ENCODE measurements at places on chromosomes 6 and 20.

DNA sequence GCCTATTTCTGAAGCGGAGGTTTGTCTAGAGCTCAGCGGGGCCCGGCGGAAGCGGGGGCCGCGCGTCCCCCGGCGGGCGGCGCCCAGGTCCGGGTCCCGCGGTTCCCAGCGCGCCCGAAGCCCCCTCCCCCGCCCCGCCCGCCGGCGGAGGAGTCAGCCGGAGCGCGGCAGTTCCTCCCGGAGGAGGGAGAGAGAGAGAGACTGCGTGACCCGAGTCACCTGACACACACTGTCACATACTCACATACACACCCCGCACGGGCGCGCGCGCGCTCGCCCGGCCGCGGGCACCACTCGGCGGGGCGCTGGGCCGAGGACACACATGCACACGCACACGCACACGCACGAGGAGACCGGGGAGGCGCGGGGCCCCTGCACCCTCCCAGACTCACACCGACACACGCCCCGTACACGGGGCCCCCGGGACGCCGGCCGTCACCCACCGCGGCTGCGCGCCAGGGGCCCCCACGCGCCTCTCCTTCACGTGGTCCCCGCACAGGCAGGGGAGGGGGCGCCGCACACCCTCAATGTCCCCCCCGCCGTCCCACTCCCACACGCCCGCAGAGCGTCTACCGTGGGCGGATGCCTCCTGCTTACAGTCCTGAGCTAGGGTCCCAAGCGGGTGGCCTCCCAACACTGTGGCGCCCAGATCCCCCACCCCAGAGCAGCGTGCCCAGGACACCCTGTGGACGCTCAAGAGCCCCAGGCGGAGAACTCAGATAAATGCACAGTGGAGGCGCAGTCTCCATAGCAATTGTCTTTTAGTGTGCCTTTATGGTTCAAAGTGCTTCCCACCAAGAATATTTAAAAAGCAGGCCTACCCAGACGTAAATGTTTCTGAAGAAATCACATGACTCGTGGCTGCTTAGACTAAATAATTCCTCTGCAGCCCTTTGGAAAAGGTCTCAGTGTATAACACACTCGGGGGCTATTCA, at the start of gene RRAGD:
RRAGD (minus strand) TSS at position 203 of the 935 bp plus-strand sequence. CDS start 280 bp downstream, outside the sequence.
- peak; percentile 36 for DNase-seq

DNA sequence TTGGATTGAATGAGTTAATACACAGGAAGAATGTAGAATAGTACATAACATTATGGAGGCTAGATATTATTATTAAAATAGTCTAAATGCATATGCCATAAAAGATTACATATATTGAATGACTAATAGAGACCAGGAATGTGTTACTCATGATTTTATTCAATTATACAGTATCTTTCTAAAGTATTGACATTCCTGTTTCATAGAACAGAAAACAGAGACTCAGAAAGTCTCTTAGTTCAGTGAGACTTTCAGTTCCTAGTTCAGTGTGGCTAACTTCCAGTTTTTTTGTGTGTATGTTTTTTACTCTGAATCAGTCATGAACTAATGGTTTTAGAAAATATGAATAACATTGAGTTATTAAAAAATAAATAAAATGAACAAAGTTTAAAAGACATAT, 34.6 kb upstream of the TMEM244 start:
- DNase-seq = no peak

GRCh38 chr6:148999501-148999900, 252.7 kb downstream of the UST start:
- DNase-seq = no peak

GRCh38 chr6:70629929-70630328, 37.8 kb upstream of the SMAP1 start:
- no peak for DNase-seq

GRCh38 chr20:63482021-63482587, 9.6 kb upstream of the KCNQ2 start:
- no peak for DNase-seq

- DNase-seq = no peak
These were observed 792.6 kb downstream of the PHF3 start for GRCh38 chr6:64428186-64428585.

- DNase-seq = no peak
These were observed 70.5 kb upstream of the FAM184A start for GRCh38 chr6:119148825-119149525.

DNA sequence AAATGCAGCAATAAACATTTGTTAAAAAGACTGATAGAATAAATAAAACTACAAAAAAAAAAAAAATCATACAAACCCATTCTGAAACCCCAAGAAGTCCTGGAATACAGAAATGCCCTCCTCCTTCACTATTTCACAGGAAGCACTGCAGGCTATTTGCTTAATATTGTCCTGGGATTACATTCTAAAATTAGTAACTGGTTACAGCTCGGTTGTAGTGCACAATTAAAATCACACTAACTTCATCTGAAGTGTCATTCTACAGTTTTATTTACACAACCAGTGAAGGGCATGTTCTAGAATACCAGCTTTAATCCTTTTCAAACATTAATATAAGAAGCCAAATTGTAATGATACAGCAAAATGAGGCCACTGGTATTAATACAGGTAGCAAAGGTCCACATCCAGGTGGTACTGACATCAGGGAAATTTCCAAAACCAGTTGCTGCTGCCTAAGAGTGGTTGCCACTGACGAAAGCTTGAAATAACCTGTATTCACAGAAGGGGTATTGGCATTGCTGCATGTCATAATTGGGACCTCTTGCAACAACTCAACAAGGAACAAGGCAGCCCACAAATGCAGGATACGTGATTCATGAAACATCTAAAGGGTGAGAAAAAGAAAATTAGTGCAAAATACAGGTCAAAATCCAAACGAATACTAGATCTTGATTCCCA, 26.9 kb downstream of the AKIRIN2 start:
- DNase-seq = no peak

DNA sequence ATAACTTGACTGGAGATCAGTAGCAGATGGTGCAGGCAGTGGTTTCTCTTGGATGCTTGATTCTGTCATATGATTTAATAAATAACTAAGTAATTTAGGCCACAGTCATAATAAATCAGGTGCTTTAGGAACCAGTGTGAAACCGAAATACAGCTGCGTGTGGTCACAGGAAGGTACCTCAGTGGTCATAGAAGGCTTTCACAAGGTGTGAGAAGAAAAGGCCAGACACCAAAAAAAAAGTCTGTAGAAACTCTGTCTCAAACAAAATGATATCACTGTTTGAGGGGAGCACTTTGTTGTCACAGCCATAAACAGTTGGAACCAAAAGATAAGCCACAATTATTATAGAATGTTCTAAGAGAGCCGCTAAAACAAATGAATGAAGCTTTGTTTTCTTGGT, 56.5 kb downstream of the ARMC2 start:
- DNase-seq = no peak

- DNase-seq = no peak
These were observed 5.0 kb downstream of the FNDC11 start for GRCh38 chr20:63558804-63559484.

- DNase-seq = no peak
These were observed 114.3 kb upstream of the BTN3A2 start for GRCh38 chr6:26250698-26251044.

DNA sequence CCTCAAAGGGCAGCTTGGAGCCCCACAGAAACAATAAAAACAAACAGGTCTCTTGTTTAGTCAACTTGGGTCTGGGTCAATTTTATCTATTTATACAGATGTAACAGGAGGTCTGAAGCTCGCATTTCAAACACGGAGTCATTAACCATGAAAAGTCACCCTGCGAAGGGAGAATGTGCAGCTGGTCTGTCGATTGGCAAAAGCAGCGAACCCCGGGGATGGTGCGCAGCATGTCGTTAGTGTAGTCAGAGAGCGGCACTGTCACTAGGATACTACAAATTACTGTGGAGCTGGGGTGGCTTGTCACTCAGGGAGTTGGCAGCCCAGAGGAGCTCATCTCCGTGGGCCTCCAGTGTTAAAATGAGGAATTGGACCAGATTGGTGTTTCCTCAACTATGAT, 190.4 kb upstream of the ARG1 start:
- DNase-seq = no peak

DNA sequence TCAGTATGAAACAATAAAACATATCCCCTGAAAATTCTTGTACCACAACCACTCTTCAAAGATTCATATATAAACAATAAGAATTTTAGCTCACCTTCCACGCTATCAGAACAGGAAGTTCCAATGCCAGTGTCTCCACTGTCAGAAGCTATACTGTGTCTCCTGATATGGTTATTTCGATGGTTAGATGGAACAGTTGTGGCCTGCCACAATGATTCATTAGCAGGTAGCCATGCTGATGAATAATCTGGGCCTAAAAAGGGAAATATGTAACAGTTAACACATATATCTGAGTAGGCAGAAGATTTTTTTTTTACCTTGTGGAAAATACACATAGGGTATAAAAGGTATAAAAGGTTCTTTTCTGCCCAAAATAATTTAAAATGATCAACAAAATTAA, 19.0 kb downstream of the CEP85L start:
- DNase-seq = no peak

DNA sequence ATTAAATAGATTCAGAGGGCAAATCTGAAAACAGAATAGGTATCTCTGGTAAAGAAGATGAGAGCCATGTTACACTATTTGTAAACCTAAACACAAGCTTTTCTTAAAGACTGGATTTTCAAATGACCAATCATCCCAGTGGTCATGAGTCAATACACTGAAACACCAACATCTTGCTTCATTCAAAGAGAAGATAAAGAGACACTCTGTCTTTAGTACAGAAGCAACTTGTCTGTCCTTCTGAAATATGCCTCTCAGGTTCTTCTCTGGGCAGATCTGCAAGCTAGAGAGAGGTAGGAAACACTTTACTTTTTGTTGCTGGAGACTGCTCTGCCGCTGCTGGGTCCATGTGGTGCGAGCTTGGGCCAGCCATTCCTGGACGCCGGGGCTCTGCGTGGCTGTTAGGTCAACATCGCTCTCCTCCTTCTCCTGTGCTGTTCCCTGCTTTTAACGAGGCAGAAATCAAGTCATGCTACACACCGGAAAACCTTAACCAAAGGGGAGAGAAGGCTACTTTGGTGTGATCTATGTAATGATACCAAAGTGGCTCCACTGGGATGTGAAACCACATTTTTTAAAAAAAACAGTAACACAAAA, 368.2 kb downstream of the SYNE1 start:
- no peak for DNase-seq

DNA sequence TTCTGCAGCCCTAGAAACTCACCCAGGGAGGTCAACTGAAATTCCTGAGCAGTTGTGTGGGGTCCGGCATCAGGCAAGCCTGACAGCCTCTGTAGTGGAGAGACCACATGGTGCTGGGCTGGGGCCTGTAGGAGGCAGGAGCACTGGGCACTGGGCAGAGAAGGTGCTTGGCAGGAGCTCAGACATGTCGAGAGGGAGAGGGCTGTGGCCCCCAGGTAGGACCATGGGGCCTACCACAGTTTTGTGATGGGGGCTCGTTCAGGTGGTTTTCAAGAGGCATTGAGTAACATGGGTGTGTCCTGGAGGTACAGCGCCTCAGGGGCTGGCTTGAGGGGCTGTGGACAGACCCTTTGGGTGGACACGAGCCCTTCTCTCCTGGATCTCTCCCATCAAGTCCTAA, 15.9 kb downstream of the SLC22A23 start:
- DNase-seq = no peak

DNA sequence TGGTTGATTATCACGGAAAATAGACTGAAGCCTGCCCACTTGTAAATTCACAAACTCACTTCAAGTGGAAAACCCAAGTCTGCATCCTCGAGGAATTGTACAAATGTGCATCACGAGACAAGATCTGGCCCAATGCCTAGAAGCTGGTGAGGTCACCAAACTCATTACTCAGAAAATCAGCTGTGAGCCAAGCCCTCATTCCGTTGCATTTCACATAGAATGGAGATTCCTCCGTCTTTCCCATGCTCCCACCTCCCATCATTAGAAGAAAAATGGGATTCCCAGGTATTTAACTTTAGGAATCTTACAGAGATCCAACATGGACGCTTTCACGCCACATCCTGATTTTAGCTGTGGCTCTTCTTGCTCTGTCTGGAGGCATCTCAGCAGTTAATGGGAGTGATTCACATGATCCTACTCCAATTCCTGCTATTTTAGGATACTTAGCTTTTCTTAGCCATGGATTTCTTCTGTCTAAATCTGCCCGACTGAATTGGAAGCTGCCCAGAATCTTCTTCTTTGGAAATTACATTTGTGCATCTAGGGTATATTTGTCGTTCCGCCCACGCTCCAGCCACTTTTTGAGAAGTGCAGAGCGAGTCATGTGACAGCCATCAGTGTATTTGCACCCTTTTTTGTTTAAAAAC, 68.7 kb upstream of the STMND1 start:
- no peak for DNase-seq

GRCh38 chr6:36546308-36546919, 865 bp downstream of the STK38 start:
- DNase-seq = no peak

DNA sequence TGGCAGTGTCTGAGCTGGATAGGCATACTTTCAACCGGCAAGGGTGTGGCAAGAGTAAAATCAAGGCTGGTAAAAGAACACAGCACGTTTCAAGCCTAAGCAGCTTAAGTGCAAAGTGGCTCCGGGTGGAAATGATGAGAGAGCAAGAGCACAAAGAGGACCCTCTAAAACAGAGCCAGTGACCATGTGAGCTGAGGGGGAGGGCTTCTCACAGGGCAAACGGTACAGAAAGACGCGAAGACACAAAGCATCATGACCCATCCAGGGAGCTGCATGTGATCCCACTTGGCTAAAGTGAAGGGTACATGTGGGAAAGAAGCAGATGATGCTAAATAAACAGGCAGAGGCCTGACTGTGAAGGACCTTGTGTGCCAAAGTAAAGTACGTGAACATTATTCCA, 25.7 kb downstream of the FKBP5 start:
- DNase-seq = no peak

- no peak for DNase-seq
These were observed 459.4 kb upstream of the JARID2 start for GRCh38 chr6:14786455-14786854.

DNA sequence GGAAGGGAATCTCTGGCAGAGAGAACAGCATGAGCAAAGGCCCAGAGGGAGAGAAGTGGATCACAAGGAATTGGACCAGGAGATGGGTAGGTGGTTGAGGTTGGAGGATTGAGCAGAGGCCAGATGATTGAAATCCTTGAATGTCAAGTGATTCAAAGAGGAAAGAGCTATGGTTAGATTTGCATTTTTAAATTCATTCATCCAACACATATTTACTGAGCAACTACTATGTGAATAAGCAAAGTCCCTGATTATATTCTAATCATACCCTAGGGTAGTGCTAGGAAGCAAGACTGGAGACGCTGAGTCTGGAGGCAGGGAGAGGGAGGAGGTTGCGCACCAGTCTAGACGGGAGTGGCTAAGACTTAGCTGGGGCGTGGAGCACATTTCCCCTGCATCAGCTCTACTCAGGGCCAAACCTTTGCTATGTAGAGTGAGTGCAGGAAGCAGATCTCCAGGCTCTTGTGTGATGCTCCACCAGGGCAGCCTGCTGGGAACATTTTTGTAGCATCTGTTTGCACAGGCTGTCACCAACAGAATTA, 40.2 kb downstream of the EYA2 start:
- DNase-seq = no peak

DNA sequence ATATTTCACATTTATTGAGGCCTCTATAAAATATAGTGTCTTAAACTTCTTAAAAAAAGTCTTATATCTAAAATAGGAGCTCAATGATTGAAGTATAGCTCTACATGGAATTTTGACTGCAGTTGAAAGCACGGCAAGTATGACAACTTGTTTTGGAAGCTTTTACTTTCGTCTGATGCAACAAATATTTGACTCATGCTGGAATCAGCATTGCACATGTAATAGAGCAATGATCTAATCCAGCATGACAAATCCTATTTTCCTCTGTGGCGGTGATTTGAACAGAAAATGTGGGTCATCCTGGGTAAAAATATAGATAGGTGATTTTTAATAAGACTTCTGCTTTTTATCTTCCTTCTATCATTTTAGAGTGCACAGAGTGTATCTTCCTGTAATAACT, 111.6 kb downstream of the TINAG start:
- DNase-seq = no peak

- no peak for DNase-seq
These were observed 33.9 kb downstream of the HLA-A start for GRCh38 chr6:29976253-29976587.

Measured in activated CD4-positive, alpha-beta T cell treated with anti-CD3 and anti-CD28 coated beads, Interleukin-2, amount 50 U/mL, for 24 hours (primary cell).